ENCODE measurements at places on chromosomes 2 and 18.
A peak's percentile ranks its signal among the peaks of the same experiment; 100 is the strongest.

- no peak for DNase-seq
Measured at GRCh38 chr18:23897291-23897690, 117.3 kb upstream of the TTC39C start.

DNA sequence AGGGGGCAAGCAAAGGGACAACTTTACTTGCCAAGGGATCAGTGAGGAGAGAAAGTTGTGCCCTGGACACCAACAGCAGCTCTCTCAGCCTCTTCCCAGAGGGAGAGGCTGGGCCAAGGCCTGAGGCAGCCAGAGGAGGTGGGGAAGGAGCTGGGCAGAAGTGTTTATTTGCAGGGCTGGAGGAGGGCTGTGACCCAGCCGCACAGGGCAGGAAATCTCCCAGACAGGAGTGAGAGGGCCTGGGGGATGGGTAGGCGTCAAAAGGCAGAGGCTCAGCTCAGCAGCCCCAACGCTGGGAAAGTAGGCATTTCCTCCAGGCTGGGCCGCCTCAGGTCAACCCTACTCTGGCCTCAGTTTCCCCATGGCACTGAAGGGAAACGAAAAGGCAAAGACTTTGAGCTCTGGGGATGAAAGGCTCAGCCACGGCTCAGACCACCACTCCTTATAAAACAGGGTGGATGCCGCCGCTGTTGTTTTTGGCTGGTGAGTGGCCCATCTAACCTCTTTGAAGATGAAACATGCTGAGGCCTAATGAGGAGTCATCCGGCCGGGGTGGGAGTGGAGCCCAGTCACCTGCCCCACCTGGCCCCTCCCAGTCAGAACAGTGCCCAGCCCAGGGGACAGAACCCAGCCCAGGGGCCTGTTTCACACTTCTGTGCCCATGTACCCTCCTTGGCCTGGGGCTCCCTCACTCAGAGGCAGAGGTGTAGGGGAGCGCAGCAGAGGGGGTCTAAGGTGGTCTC lies 21.9 kb upstream of the SEMA4C start:
- no peak for DNase-seq

DNA sequence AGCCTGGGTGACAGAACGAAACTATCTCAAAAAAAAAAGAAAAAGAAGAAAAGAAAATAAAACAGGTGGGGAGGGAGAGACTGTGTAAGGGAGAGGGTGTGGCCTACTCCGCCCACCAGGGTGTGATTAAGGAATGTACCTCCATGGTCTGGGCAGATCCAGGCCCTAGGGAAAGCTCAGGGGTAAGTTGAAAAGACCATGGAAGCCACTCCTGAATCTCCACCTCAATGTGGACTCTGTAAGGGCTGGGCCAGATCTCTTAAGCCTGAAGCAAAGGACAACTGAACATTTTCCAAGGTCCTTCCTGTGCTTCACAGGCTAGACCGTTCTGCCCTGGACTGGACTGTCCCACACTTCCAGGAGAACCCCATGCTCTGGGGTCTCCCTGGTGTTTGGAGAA lies 9.7 kb upstream of the ATG16L1 start:
- no peak for DNase-seq

- no peak for DNase-seq
Measured at GRCh38 chr18:73913505-73913904, 234.1 kb downstream of the FBXO15 start.

GRCh38 chr2:70089220-70089982 lies 2.1 kb downstream of the PCBP1 start:
- no peak for DNase-seq

- DNase-seq: no peak
Measured at GRCh38 chr2:181585732-181586131, 71.2 kb downstream of the CERKL start.

- no peak for DNase-seq
Measured at GRCh38 chr2:24771764-24772586, 21.2 kb downstream of the PTRHD1 start.

DNA sequence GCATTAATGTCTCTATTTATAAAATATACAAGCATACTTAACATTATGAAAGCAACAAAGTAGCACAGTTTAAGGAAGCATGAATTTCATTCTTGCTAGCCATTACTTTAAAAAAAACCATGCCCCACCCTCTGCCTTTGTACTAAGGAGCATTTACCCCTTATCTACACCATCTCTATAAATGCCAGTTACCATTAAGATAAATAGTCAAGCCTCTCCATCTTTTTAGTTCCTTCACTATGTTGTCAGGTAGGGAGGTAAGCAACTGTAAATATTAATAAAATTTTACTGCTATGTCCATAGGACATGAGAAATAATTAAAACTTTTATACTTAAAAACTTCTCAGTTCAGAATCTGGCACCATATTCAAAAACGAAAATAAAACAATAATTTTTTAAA lies 42.1 kb downstream of the ROCK1 start:
- no peak for DNase-seq

DNA sequence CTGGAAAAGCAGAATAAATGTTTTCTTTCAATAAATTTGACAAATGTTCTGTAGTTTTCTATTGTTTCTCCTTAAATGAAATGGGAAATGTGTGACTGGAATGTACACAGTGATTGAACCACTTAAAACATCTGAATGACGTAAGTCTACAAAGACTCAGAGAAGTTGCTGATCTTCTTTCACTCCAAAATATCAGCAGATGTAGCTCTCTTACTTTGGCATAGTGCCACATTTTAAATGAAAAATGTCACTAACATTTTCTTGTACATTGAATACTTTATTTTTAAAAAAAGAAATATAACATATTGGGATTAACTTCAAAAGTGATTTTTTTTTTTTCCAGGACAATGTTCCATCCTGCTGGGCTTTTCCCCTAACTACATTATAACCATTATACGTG lies 565.6 kb downstream of the TMEM182 start:
- no peak for DNase-seq

- DNase-seq: no peak
Measured at GRCh38 chr2:26574900-26575560, 66.1 kb downstream of the CIB4 start.

- DNase-seq: no peak
Measured at GRCh38 chr2:6446938-6447608, 418.6 kb downstream of the CMPK2 start.

DNA sequence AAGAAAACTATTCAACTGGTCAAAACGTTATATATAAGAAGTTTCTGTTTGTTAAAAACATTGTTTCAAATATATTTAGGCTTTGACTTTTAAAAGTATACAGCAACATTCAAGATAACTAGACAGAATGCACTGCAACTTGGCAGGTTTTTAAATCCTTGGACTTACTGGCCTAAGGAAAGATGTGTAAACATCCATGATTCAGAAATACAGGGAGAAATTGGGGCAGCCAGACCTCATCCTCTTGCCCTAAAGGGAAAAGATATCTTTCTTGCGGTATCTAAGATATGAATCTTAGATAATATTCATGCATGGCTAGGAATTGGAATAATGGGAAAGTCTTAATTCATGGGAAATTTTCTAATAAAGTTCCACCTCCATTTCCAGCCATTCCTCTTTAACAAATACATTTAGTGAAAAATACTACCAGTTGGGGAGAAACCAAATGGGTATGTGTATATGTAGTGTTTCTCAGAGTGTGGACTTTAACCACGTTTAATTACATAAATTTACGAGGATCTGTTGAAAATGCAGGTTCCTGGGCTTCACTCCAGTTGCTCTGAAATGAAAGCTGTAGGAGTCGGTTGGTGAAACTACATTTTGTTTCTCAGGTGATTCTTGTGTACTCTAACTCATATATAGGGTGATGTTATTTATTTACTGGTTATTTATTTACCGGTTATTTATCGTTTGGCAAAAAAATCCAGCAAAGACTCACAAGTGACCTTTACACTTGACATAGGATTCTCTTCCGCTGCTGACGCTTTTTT lies 587 bp upstream of the TANK start:
- no peak for DNase-seq

DNA sequence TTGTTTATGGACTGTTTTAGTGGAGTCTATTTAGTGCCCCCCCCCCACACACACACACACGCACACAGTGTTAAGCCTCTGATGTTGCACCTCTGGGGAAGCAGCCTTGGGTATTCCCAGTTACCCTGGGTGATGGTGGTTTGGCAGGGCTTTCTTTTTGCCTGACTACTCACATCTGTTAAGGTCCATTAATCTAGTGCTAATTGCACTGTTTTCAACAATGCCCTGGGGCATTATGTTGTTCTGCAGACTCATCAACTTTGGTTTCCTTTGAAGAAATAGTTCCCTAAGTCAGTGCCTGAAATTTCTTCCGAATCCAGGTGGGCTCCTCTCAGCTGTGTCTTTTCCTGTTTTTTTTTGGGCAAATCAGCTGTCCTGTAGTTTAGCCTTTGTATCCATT lies 34.7 kb downstream of the SPOPL start:
- no peak for DNase-seq

GRCh38 chr2:128625421-128625820 lies 306.8 kb upstream of the HS6ST1 start:
- no peak for DNase-seq

DNA sequence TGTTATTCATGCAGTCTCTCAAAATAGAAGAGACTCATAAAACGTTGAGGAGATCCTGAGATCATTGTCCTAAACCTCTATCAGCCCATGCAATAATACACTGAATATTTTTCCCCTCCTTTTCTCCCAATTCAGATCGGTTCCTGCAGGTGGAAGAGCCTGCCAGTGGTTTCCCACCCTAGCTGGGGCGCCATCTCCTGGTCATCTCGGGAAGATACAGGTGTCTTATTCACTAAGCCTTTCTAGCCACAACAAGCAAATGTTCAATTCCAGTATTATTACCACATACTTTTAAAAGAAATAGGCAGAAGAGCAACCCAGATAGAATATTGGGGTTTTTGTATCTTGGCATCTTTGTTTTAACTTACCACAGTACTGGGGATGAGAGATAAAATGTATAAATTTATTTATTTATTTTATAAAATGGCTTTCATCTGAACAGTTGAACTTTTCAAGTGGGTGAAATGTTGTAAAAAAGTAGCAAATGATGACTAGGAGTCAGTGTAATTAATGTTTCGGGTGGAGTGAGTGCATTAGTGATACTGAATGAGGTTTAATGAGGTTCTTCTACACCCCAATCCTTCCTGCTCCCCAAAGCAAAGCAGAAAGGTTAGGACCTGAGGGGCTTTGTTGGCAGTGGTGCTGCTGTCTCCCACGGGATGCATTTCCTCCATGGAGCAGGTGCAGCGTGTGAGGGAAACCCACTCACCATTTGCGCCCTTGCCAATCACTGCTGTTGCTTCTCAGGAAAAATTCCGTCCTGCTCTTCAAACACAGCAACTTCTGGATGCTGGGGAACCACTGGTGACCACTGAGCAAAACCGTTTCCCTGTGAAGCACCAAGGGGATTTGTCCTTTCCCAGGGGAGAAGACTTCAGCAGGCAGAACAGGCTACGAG lies 147.1 kb upstream of the FHL2 start:
- DNase-seq: peak; percentile 86

DNA sequence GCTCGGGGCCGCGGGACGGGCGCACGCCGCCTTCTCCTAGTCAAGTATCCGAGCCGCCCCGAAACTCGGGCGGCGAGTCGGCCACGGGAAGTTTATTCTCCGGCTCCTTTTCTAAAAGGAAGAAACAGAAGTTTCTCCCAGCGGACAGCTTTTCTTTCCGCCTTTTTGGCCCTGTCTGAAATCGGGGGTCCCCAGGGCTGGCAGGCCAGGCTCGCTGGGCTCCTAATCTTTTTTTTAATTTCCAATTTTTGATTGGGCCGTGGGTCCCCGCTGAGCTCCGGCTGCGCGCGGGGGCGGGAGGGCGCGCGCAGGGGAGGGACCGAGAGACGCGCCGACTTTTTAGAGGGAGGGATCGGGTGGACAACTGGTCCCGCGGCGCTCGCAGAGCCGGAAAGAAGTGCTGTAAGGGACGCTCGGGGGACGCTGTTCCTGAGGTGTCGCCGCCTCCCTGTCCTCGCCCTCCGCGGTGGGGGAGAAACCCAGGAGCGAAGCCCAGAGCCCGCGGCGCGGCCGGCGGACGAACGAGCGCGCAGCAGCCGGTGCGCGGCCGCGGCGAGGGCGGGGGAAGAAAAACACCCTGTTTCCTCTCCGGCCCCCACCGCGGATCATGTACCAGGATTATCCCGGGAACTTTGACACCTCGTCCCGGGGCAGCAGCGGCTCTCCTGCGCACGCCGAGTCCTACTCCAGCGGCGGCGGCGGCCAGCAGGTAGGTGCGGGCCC lies 617 bp downstream of the FOSL2 start:
- DNase-seq: no peak

DNA sequence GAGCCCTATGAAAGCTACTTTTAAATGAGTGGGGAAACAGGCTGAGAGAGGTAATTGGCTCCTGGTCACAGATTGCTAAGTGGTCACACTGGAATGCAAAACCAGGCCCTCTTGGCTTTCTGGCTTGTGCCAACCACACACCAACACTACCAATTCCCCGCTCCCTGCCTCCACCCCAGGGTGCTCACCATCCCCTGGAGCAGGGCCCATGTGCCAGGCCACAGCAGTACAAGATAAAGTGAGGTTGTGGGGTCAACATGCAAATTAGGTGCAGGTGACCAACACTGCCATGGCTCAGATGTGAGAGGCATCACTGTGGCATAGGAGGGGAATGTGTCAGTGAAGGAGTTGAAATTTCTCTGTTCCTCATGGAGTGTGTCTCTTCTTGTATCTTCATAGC lies 312.5 kb downstream of the MYCN start:
- DNase-seq: no peak

DNA sequence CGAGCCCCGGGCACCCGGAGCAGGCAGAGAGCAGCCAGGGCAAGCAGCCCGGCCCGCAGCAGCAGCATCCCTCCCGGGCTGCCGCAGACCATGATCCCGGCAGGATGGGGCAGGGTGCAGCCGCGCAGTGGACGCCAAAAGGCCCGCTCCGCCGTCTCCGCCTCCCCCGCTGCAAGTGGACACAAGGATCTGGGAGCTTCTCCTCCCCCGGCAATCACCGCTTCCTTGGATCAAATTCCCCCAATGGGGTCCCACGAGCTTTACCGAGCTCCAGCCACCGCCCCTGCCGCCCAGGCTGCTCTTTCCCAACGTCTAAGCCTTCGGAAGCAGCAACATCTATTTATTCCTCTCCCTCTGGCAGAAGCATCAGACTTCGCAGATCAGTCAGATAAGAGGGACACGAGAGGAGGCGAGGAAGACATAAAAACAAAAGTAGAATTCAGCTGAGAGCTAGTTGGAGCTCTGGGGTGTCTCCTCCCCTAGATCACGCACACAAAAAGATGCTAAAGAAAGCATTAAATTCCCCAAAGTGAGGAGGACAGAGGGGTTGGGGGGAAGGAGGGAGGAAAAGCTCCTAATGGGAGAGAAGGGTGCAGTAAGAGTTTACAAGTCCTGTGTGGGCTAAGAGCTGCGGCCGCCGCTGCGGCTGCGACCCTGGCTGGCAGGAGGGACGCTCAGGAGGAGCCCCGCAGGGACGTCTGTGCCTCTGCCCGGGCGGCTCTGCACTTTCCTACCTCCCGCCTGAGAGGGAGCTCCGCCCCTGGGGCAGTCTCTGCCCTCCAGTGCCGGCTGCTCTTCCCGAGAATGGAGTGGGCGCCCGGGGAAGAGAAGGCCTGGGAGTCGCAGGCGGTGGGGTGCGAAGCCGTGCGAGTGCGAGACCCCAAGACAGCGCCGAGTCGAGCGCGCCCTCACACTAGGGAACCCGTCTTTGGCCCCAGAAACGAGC lies at the start of gene FRZB:
FRZB (minus strand) TSS at position 177 of the 946 bp plus-strand sequence; CDS start at position 92, 85 bp downstream.
- peak; percentile 51 for DNase-seq

- no peak for DNase-seq
Measured at GRCh38 chr2:197229509-197230443, 80.8 kb downstream of the ANKRD44 start.

GRCh38 chr2:12300019-12300602 lies 416.6 kb upstream of the TRIB2 start:
- DNase-seq: no peak

- peak; percentile 45 for DNase-seq
Measured at GRCh38 chr2:219073413-219074129, 12.8 kb upstream of the IHH start.

Measured in lower leg skin (tissue), 4 donors.